CD4-positive, alpha-beta T cell treated with Interleukin-15 for 1 hour (primary cell): ENCODE measurements at places on chromosomes 11 and 22.

- no peak for DNase-seq
These were observed 103.2 kb downstream of the ETS1 start for GRCh38 chr11:128484172-128484571.

- DNase-seq = no peak
These were observed 847.1 kb downstream of the OPCML start for GRCh38 chr11:132685174-132685611.

- no peak for DNase-seq
These were observed 173.5 kb downstream of the TRIM29 start for GRCh38 chr11:119964136-119965025.

GRCh38 chr11:19426756-19427403 lies 186.1 kb upstream of the E2F8 start:
- no peak for DNase-seq

GRCh38 chr11:103737747-103738146 lies 298.7 kb upstream of the DDI1 start:
- no peak for DNase-seq

- DNase-seq = no peak
These were observed 46.8 kb downstream of the BTG4 start for GRCh38 chr11:111465400-111465799.

DNA sequence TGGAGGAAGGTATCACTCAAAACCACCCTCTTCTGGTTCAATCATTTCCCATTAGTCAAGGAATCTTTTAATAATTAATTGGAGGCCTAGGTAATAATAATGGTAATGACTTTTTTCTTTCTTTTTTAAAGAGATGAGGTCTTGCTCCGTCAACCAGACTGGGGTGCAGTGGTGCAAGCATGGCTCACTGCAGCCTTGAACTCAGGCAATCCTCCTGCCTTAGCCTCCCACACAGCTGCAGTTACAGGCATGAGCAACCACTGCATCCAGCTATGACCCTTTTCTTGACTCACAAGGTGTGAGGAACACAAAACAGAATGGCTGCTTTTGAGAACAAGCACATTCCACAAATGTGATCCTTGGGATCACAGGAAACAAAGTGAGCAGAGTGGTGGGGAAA lies 3.6 kb downstream of the POLDIP3 start:
- no peak for DNase-seq

- no peak for DNase-seq
These were observed 27.4 kb upstream of the SYT8 start for GRCh38 chr11:1807264-1807995.

- DNase-seq = no peak
These were observed 6.0 kb upstream of the SYT7 start for GRCh38 chr11:61586792-61587430.

- no peak for DNase-seq
These were observed 589.0 kb downstream of the OPCML start for GRCh38 chr11:132943357-132943705.

DNA sequence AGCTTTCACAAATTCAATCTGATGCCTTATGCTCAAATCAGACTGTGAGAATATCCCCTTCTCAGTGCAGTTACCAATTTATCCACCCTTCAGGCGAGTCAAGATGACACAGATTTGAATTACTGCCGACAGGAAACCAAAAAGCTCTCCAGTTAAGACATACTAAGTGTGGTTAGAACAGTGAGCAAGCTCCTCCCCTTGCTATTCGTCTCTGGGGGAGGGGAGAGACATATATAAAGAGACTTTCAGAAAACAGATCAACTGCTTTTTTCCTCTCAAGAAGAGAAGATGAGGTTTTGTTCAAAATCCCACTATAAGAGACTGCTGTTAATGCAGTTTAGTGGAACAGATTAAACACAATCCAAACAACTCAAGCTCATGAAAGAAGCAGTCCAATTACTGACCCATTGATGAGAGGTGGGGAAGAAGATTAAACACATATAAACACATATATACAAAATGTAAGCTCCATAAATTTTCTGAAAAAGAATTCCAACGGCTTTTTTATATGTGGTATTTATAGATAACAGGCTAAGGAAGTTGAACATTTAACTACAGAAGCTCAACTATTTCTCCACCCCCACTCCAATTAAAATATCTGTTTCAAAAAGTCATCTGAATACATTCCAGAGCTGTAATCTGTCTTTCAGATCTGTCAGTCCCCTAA lies 102.7 kb downstream of the MRTFA start:
- DNase-seq = peak; percentile 61

DNA sequence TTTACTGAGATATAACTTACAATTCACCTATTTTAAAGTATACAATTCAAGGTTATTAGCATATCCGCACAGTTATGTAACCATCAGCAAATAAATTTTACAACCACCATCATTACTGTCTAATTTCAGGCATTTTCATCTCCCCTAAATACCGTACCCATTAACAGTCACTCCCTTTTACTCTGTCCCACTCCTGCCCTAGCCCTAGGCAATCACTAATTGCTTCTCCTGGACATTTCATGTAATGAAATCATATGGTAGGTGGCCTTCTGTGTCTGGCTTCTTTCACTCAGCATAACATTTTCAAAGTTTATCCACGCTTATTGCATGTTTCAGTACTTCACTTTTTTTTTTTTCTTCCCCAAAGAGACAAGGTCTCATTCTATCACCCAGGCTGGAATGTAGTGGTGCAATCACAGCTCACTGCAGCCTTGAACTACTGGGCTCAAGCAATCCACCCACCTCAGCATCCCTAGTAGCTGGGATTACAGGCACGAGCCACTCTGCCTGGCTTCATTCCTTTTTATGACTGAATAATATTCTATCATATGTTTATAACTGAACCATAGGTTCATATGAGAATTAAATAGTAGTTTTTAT lies 61.4 kb upstream of the CHRM4 start:
- no peak for DNase-seq

- DNase-seq = no peak
These were observed 144.6 kb downstream of the LDLRAD3 start for GRCh38 chr11:36088266-36088972.

- DNase-seq = no peak
These were observed 10.3 kb downstream of the CYP2R1 start for GRCh38 chr11:14881576-14882193.

- DNase-seq = no peak
These were observed 300.3 kb downstream of the ST3GAL4 start for GRCh38 chr11:126655807-126656128.

DNA sequence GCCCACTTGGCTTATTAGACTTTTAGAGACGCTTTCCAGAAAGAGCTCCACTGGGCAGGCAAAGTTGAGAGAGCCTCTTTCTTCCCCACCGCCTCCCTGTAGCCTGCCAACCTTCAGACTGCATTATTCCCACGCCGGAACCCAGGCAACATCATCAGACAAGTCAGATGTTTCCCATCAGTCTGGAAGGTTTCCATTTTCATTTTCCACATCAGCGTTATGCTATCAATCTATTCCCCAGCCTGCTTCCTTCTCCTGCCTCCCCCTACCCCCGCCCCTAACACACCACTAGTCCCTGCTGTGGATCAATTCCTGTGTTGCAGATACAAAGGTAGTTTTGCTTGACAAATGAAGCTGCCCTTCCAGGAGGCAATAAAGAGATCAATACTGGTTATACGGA lies 184.8 kb downstream of the DSCAML1 start:
- DNase-seq = no peak

DNA sequence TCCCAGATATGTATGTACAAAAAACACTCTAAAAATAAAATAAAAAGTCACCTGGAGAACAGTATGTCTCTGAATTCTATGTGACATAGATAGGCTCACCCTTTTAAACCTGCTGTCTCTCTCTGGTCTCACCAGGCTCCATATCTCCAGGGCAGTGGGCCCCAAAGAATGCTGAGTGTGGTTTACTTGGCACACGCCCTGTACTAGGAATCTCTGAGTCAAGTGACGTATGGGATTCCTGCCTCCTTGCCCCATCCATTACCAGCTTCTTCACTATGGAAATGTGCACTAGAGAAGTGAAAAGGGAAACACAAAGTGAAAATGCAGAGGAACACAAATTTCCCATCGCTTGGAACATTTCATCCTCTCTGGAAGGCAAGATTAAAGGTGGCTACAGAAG lies 722.2 kb upstream of the TENM4 start:
- no peak for DNase-seq

- no peak for DNase-seq
These were observed 45.5 kb downstream of the PKNOX2 start for GRCh38 chr11:125210066-125210465.

DNA sequence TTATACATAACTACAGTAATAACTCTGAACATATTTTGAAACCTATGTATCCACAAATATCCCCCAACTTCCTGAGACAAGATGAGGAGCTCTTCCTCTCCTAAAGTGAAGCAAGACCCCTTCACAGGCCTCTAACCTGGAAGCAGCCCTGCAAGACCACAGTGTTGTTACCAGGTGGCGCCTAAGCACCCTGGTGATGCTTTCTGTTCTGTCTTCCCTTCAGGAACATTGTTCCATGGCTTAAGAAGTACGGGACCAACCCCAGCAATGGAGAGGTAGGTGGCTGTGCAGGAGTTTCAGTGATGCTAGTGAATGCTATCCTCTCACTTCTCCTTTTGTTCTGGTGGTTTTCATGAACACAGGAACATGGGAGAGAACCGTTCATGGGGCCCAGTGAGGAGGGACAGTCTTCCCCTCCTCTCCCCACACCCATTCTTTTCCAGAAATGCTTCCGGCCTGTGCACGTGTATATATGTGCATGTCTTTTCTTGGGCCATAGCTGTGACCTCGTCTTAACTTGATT lies 6.4 kb downstream of the PPIL2 start:
- DNase-seq = no peak

DNA sequence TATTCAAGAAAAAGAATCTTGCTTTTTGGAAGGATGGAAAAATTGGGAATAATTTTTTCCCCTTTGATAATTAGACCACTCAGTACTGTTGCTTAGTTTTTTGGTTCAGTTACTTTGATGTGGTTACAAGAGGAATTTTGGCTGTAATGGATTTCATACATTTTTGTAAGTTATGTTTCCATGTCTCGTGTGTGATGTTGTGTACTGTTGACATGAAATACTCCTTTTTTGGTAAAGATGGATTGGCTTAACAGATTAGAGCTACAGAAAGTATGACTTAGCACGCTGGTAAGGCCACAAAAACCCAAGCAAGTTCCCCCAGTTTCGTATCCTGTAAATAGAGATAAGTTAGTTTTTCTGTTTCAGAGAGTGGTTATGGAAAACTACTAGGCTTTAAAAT lies 11.9 kb downstream of the TBCEL start:
- DNase-seq = no peak

GRCh38 chr11:98944461-98944860 lies 76.3 kb upstream of the CNTN5 start:
- DNase-seq = no peak

DNA sequence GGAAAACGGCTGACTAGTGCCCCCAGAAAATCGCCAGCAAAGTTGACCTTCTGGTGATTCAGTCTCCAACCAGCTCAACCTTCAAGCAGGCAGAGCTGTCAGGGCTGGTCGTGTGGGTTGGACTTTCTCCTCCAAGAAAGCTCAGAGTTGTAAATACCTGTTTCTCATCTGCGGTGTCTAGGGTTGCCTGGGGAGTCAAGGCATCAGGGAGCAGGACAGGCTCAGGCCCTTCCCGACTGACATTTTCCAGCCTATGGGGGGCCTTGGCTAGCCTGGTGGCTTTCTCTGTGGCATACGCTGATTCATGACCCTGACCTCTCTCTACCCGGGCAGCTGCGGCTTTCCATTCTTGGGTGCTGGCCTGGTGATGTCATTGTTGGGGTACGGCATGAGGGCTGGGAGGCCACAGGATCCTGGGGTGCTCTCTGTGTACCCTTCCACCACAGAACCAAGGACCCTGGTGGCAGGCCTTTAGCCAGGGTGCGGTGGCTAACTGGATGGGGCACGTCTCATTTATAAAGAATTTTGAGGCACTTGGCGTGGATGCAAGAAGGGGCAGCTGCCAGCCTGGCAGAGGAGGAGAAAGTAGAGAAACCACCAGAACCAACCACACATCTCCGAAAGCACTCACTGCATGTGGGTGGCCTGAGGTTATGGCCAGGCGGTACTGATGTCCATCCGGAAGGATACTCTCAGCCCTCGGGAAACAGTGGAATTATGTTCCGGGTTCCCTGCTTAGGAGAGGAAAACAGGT lies 64.9 kb downstream of the BCR start:
- no peak for DNase-seq

GRCh38 chr11:10770626-10771254 lies 19.7 kb downstream of the CTR9 start:
- DNase-seq = no peak

GRCh38 chr11:28104984-28105383 lies 3.0 kb downstream of the KIF18A start:
- DNase-seq = no peak

DNA sequence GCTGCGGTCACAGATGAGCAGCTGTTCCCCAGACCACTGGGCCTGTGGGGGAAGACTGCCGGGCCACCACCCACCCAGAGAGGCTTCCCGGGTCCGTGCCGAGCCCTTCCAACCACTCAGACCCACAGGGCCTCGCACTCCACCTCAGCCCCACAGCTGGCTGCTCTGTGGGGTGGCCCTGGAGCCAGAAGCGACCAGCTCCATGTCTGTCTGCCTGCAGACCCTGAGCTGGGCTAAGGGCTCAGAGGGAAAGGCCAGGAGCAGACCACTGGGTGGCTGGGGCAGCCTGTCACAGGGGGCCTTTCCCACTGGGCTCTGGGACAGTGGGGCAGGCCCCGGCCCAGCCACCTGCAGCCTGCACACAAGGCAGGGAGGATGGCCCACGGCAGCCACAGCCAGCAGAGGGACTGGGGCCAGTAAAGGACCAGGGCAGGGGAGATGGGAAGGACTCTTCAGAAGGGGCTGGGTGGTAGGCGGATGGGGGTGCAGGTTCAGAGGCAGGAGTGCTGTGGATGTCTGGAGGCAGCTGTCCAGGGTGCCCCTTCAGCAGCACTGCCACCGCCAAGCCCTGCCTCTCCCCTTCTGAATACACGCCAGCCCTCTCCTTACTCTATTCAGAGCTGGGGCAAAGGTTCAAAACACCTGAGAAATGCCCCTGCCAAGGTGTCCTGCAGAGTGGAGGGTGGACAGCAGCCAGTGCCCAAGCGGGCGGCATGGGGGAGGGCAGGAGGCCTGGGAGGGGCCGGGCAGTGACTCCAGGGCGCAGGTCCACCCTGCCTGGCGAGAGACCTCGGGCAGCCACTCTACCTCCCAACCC lies 32.2 kb downstream of the GNB1L start:
- peak; percentile 10 for DNase-seq

GRCh38 chr22:19943082-19944026 lies 1.7 kb upstream of the TXNRD2 start:
- DNase-seq = no peak

GRCh38 chr11:124085997-124086846 lies 29.0 kb upstream of the VWA5A start:
- DNase-seq = no peak

DNA sequence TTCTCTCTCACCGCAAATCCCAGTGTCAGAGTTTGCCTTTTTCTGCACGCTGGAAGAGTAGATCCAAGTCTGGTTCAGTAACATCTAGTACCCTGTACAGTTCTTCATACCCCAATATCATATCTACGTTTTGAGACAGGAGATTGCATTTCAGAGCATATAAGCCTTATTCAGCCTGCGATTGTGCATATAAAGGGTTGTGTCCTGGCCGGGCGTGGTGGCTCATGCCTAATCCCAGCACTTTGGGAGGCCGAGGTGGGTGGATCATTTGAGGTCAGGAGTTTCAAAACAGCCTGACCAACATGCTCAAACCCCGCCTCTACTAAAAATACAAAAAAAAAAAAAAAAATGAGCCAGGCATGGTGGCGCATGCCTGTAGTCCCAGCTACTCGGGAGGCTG lies 104.9 kb downstream of the MTNR1B start:
- DNase-seq = no peak
